Hematopoietic multipotent progenitor cell treated with erythropoietin and hydrocortisone succinate and interleukin-3 and kit ligand, for 17 days (in vitro differentiated cells): ENCODE measurements at places on chromosomes 1 and 21.

GRCh38 chr21:39518847-39519210 lies 67.1 kb downstream of the SH3BGR start:
- DNase-seq = no peak

- DNase-seq = no peak
Measured at GRCh38 chr21:39961251-39961650, 94.0 kb downstream of the PCP4 start.

- DNase-seq = peak; percentile 67
Measured at GRCh38 chr1:201276891-201277290, 6.4 kb upstream of the PKP1 start.

DNA sequence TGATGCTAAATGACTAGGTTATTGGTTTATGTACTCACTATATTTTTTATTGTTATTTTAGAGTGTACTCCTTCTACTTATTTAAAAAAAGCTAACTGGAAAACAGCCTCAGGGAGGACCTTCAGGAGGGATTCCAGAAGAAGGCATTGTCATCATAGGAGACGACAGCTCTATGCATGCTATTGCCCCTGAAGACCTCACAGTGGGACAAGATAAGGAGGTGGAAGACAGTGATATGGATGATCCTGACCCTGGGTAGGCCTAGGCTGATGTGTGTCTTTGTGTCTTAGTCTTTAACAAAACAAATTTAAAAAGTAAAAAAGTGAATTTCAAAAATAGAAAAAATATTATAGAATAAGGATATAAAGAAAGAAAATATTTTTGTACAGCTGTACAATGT lies 155.7 kb upstream of the CD34 start:
- no peak for DNase-seq

DNA sequence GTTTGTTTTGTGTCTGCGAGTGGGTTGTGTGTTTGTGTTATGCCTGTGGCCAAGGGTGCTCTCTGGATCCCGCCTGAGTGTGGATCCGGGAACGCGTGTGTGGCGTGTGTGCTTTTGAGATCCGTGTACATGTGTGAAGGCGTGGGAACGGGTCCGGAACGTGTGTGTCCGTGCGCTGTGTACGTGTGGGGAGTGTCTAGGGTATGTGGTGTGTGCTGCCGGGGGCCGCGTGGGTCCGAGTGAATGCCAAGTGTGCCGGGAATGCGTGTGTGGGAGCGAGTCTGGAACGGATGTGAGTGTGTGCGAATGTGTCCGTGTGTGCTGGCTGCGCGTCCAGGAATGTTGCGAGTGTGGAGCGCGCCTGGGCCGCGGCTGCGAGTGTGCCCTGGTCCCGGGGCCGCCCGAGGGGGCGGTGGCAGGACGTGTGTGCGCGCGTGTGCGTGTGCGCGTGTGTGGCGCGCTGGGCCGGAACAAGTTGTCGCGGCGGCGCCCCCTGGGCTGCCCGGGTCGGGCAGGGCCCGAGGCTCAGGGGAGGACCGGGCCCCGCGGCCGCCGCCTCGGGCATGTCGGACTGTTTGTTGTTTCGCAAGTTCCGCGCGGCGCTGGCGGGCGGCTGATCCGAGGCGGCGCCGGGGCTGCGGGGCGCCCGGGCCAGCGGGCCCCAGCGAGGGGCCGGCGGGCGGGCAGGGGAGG lies 953 bp downstream of the PTPRU start:
- no peak for DNase-seq

GRCh38 chr1:93958726-93959100 lies 49.5 kb upstream of the GCLM start:
- no peak for DNase-seq

GRCh38 chr1:16371725-16372124 lies 4.7 kb downstream of the SZRD1 start:
- DNase-seq = no peak

DNA sequence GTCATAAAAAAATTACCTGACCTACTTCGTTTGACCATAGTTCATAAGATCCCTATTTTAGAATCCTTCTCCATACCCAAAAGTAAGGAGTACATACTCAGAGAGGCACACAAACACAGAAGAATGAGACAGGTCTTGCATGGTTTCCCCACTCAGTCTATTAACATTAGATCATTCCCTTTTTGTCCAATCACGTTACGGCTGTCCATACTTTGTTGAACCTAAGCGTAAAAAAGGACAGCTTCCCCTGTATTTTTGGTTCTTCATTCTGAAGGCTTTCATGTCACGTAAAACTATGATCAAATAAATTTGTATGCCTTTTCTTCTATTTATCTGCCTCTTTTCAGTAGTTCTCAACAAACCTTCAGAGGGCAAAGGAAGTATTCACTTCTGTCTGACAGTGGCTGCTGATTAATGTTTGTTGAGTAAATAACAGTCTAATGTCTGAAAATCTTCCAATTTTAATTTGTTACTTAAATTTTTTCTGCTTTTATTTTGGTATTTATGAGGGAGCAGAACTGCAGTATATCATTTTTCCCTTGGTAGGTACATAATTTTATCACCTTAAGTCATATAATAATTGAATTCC lies 16.4 kb downstream of the PKN2 start:
- DNase-seq = no peak

GRCh38 chr1:221696718-221697461 lies 45.0 kb downstream of the DUSP10 start:
- no peak for DNase-seq

DNA sequence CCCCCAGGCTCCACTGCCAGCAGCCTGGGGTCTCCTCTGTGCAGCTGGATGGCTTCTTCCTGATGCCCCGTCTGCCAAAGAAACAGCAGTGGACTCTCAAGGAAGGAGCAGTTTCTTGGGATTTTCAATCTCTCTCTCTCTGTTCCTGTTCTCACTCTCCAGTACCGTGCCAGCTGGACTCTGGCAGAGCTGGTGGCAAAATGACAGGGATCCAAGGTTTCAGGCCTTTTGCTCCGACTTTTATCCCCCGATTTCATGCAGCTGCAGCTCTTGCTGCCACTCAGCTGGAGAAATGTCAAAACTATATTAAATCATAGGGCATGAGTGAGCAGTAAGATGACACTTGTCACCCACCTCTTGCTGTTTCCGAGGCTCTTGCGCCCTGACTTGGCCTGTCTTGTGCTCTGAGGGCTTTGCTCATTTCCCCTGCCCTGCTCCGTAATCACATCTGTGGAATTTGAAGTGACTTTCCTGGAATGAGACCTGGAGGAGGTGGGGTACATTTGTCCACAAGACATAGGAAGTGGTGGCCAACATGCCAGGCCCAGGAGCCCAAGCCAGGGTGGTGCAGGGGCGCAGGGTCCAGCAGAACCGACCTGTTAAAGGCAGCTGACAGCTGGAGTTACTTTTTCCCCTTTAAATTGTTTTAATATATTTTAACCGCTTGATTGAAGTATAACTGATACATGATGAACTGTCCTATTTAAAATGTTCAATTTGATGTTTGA lies 576.2 kb downstream of the PTPRU start:
- no peak for DNase-seq

GRCh38 chr1:45569571-45569961 lies 14.3 kb upstream of the NASP start:
- no peak for DNase-seq

- no peak for DNase-seq
Measured at GRCh38 chr1:2865000-2865399, 63.5 kb upstream of the TTC34 start.

- no peak for DNase-seq
Measured at GRCh38 chr1:181674617-181675016, 191.3 kb downstream of the CACNA1E start.

- no peak for DNase-seq
Measured at GRCh38 chr1:81509594-81509993, 291.1 kb upstream of the ADGRL2 start.
